Liver (tissue), 10 donors: ENCODE measurements at places on chromosomes 6 and 20.

GRCh38 chr6:140670021-140670420 is 1295.6 kb upstream of the CITED2 start:
- no peaks in the 10 kb centered on the region for H3K36me3 ChIP-seq
- no peaks in the 10 kb centered on the region for H3K27me3 ChIP-seq
- DNase-seq: no peak
- H3K4me3 ChIP-seq: no peak overlapping the region
- H3K4me1 ChIP-seq: no peaks in the 10 kb centered on the region
- no peak overlapping the region for H3K27ac ChIP-seq

DNA sequence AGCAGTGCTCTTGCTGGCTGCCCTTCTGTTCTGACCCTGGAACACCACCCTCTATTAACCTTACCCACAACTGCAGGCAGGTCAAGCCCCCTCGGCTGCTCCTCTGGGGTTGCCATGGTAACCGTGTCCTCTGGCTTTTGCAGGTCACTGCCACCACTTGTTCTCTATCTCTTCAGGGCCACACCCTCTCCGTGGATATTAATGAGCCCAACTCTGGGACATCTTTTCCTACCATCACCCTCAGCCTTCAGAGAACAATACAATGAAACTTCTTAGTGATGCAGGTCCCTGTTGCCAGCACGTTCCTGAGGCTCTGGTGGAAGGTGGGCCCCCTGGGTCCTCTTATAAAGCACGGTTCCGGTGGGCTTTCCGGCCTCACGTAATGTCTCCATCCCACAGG is 30.8 kb upstream of the MICB start:
- H3K27me3 ChIP-seq: no peaks in the 10 kb centered on the region
- H3K36me3 ChIP-seq: no peaks in the 10 kb centered on the region
- no peak overlapping the region for H3K4me3 ChIP-seq
- DNase-seq: no peak

DNA sequence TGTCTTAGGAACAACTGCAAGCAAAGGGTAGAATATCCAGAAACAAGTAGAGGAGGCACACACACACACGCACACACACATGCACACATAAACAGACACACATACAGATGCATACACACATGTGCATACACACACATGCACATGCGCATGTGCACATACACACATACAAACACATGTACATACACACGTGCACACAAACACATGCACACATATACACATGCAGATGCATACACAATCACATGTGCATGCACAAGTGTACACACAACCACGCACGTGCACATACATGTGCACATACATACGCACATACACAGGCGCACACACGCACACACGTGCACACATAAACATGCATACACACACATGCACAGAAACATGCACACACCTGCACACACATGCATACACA is 206.5 kb upstream of the OPRM1 start:
- no peak overlapping the region for H3K27ac ChIP-seq
- no peak overlapping the region for H3K4me3 ChIP-seq
- no peaks in the 10 kb centered on the region for H3K27me3 ChIP-seq
- no peak for DNase-seq
- no peaks in the 10 kb centered on the region for H3K4me1 ChIP-seq

- H3K4me1 ChIP-seq: peaks cover 3% of the 10 kb centered on the region
- no peaks in the 10 kb centered on the region for H3K27me3 ChIP-seq
- H3K27ac ChIP-seq: peak overlapping the region; percentile 88
- H3K36me3 ChIP-seq: no peaks in the 10 kb centered on the region
- H3K4me3 ChIP-seq: no peak overlapping the region
Measured at GRCh38 chr20:53829724-53830521, 236.3 kb upstream of the ZNF217 start.

DNA sequence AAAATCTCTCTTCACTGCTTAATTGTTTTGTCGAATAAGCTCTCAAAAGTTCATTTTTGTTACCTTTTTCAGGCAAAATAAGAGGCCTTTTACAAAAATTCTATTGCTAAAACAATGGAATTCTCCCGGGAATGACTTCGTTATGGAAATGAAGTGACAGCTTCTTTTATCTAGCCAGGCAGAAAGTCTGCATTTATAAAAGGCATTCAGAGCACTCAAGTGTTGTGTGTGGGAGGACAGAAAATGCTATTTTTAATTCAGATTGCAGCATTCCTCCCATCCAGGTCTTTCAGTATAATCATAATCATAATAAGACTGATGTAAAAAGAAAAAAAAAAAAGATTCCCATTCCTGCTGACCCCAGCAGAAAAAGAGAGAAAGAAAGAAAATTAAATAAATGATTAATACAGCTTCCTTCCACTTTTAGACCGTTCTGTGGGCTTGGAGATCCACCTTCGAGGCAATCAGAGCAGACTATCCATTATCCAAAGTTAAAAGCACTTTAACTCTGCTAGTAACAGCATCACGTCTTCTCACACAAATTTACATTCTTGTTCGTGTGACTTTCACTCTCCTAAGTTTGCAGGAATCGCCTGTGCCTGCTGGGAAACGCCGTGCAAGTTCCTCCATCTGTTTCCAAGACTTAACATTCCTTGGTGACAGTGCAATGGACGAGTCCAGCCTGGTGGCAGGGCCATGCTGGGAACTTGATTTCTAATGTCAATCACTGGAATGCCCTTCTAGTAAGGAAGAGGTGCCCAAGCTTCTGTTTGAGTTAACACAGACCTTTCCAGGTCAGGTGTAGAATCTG is 258.8 kb downstream of the GMPR start:
- H3K27ac ChIP-seq: no peak overlapping the region
- H3K4me1 ChIP-seq: no peaks in the 10 kb centered on the region
- no peak for DNase-seq
- H3K36me3 ChIP-seq: no peaks in the 10 kb centered on the region

DNA sequence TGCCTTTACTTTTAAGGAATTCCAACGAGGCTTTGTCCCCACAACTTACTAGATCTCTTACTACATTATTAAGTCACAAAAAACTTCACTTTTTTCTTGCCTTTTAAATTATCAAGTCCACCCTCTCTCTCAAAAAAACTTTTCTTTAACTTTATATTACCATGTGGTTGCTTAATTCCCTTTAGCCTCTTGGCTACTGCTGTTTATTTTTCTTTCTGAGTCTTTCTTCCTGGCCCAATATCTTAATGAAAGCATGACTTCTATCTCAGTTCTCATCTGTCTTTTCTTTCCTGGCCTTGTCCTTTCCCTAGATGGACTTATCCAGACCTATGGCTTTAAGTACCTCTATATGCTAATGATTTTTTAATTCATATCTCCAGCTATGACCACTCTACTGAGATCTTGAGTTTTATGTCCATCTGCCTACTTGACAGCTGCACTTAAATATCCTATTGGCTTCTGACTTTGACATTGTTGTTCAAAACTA is 710.5 kb downstream of the RFPL4B start:
- H3K4me3 ChIP-seq: no peak overlapping the region
- DNase-seq: no peak
- no peaks in the 10 kb centered on the region for H3K36me3 ChIP-seq
- no peaks in the 10 kb centered on the region for H3K27me3 ChIP-seq
- H3K4me1 ChIP-seq: no peaks in the 10 kb centered on the region

GRCh38 chr6:9044426-9044825 is 609.1 kb upstream of the SLC35B3 start:
- no peak for DNase-seq
- H3K4me3 ChIP-seq: no peak overlapping the region
- H3K4me1 ChIP-seq: no peaks in the 10 kb centered on the region
- H3K36me3 ChIP-seq: no peaks in the 10 kb centered on the region
- H3K27ac ChIP-seq: no peak overlapping the region
- H3K27me3 ChIP-seq: no peaks in the 10 kb centered on the region

- H3K36me3 ChIP-seq: no peaks in the 10 kb centered on the region
- H3K4me3 ChIP-seq: no peak overlapping the region
- H3K4me1 ChIP-seq: no peaks in the 10 kb centered on the region
- no peaks in the 10 kb centered on the region for H3K27me3 ChIP-seq
- H3K27ac ChIP-seq: peak overlapping the region; percentile 71
Measured at GRCh38 chr6:113632220-113632864, 224.8 kb upstream of the MARCKS start.

DNA sequence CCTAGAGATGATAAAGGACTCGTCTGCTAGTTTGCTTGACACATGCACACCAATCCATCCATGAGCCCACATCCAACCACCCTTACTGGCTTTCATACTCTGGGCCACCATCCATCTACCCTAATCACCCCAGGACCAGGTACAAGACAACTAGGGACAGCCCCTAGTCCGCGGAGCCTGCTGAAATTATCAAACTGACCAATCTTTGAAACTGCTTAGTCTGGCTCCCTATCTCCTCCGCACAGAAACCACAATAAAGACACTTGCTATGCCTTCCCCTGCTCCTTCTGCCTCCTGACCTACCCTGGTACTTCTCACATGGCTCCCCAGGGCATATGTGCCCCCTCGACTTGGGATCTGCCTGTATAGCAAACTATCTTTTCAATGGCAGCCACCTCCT is 33.1 kb downstream of the PXDC1 start:
- H3K4me1 ChIP-seq: peaks cover 5% of the 10 kb centered on the region
- no peaks in the 10 kb centered on the region for H3K27me3 ChIP-seq
- H3K27ac ChIP-seq: no peak overlapping the region
- no peak for DNase-seq
- H3K4me3 ChIP-seq: no peak overlapping the region
- H3K36me3 ChIP-seq: peaks cover 20% of the 10 kb centered on the region

DNA sequence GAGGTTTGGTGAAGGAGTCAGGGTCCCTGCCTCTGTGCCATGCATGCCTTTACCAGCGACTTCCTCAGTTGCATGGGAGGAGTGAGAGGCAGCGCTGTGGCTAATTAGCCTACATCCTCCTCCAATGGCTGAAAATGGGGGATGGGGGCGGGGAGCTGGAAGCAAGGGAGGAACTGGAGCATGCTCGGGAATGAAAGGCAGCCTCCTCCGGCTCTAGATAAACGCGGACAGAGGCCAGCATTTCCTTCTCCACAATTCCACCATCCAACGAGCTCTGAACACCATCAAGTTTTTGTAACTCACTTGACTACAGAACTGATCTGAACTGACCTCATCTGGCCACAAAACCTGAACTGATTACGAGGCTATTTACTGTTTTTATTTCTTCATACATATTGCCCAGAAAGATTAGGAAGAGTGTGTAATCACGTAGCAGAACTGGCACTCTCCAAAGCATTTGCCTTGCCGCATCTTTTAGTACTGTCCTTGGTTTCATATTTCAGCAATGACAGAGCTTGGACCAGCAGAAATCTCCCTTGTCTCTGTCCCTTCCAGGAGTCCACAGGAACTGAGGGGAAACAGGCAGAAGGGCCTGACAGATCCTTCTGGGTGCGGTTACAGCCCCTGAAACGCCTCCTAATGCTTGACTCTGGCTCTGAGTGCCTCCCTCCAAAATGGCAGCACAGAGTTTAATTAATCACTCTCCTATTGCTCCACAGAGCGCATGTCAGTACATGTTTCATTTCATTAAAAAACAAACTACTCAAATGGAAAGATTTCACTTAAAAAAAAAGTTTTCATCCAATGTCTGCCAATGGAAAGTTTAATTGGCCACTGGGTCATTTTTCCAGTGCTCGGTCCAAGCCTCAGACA is 58.2 kb upstream of the TRAF3IP2 start:
- H3K4me3 ChIP-seq: no peak overlapping the region
- H3K27ac ChIP-seq: peak overlapping the region; percentile 63
- H3K27me3 ChIP-seq: no peaks in the 10 kb centered on the region
- H3K4me1 ChIP-seq: peaks cover 18% of the 10 kb centered on the region

GRCh38 chr6:139186242-139186641 is 51.4 kb downstream of the HECA start:
- H3K4me3 ChIP-seq: no peak overlapping the region
- no peaks in the 10 kb centered on the region for H3K4me1 ChIP-seq
- no peaks in the 10 kb centered on the region for H3K27me3 ChIP-seq
- no peak for DNase-seq

- H3K36me3 ChIP-seq: no peaks in the 10 kb centered on the region
- no peak for DNase-seq
- no peaks in the 10 kb centered on the region for H3K4me1 ChIP-seq
- no peaks in the 10 kb centered on the region for H3K27me3 ChIP-seq
Measured at GRCh38 chr6:127403636-127404035, 55.6 kb downstream of the KIAA0408 start.

DNA sequence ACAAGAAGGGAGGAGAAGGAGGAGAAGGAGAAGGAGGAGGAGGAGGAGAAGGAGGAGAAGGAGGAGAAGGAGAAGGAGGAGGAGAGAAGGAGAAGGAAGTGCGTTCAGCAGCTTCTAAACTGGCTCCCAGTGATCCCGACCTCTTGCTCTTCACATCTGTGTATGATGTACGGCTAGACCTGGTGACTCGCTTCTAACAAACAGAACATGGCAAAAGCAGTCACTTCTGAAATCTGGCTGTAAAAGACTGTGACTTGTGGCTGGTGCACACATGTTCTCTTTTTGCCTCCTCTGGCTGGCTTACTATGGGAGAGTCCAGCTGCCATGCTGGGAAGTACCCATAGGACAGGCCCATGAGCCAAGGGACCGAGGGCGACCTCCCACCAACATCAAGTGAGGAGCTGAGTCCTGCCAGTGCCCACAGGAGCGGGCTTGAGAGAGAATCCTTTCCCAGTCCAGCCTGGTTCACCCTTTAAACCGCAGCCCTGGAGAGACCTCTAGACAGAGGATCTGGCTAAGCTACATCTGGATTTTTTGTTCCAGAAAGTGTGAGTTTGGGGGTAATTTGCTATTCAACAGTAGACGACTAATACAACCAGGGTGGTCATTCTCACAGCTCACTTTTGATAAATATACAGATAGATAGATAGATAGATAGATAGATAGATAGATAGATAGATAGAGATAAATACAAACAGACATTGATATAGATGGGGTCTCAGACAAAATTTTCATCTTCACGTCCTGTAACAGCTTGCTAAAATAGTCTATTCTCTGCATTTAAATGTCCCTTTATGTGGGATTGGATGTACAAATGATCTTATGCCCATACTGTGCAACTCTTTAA is 42.3 kb downstream of the RPP40 start:
- H3K36me3 ChIP-seq: no peaks in the 10 kb centered on the region
- no peaks in the 10 kb centered on the region for H3K4me1 ChIP-seq
- H3K27me3 ChIP-seq: no peaks in the 10 kb centered on the region
- no peak overlapping the region for H3K4me3 ChIP-seq
- no peak overlapping the region for H3K27ac ChIP-seq

DNA sequence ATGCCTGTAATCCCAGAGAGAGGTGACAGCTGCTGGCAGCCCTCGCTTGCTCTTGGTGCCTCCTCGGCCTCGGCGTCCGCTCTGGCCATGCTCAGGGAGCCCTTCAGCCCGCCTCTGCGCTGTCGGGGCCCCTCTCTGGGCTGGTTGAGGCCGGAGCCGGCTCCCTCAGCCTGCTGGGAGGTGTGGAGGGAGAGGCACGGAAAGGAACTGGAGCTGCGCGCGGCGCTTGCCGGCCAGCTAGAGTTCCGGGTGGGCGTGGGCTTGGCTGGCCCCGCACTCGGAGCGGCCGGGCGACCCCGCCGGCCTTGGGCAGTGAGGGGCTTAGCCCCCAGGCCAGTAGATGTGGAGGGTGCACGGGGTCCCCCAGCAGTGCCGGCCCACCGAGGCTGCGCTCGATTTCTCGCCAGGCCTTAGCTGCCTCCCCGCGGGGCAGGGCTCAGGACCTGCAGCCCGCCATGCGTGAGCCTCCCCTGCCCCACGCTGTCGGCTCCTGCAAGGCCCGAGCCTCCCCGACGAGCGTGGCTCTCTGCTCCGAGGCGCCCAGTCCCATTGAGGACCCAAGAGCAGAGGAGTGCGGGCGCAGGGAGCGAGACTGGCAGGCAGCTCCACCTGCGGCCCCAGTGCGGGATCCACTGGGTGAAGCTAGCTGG is 34.6 kb downstream of the C6orf52 start:
- H3K4me3 ChIP-seq: no peak overlapping the region
- H3K27ac ChIP-seq: no peak overlapping the region
- H3K27me3 ChIP-seq: no peaks in the 10 kb centered on the region
- H3K36me3 ChIP-seq: no peaks in the 10 kb centered on the region
- H3K4me1 ChIP-seq: no peaks in the 10 kb centered on the region

GRCh38 chr20:8457978-8458377 is 325.9 kb downstream of the PLCB1 start:
- H3K27me3 ChIP-seq: no peaks in the 10 kb centered on the region
- H3K4me1 ChIP-seq: no peaks in the 10 kb centered on the region
- H3K36me3 ChIP-seq: no peaks in the 10 kb centered on the region
- DNase-seq: no peak
